ENCODE measurements at places on chromosomes 3 and 15.

- DNase-seq = no peak
These were observed 270.2 kb downstream of the THSD4 start for GRCh38 chr15:71385457-71385856.

GRCh38 chr3:43181202-43181821 lies 75.4 kb upstream of the POMGNT2 start:
- DNase-seq = no peak

GRCh38 chr3:8301977-8302735 lies 199.5 kb upstream of the LMCD1 start:
- DNase-seq = peak; percentile 58

DNA sequence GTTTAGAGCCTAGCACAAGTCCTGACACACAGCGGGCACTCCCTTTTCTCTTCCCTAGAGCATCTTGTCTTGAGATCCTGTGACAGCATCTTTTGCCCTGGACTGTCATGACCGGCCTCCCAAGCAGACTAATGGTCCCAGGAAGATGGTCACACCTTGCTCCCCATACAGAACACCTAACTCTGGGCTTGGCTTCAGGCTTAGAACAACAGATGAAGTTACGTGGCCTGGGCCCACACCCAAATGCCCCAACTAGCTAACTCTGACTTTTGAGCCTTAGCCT lies 781 bp upstream of the IP6K1 start:
- no peak for DNase-seq

DNA sequence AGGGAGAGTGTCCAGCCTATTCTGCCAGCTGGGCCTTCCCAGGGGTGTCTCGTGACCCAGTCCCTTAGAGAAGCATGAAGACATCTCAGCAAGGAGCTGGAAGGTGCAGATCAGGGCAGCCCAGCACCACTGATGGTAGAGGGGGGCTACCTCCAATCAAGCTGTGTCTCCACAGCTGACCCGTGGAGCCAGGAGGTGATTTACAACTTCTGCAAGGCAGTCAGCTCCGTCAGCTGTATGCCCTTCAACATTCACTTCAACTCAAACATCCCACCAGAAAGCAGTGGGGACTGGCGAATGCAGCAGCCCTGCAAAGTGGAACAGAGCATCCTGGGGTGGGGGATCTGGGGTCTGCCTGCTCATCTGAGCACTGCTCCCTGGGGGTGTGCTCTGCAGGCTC lies 32.6 kb upstream of the FRG2C start:
- DNase-seq = no peak

- DNase-seq = no peak
These were observed 25.1 kb upstream of the ETV5 start for GRCh38 chr3:186133980-186134379.

- DNase-seq = no peak
These were observed 357.4 kb downstream of the ERC2 start for GRCh38 chr3:56110886-56111285.

- DNase-seq = peak; percentile 45
These were observed 20.9 kb downstream of the CD276 start for GRCh38 chr15:73704869-73705645.

- peak; percentile 39 for DNase-seq
These were observed 71.9 kb upstream of the FEZF2 start for GRCh38 chr3:62445275-62445674.

DNA sequence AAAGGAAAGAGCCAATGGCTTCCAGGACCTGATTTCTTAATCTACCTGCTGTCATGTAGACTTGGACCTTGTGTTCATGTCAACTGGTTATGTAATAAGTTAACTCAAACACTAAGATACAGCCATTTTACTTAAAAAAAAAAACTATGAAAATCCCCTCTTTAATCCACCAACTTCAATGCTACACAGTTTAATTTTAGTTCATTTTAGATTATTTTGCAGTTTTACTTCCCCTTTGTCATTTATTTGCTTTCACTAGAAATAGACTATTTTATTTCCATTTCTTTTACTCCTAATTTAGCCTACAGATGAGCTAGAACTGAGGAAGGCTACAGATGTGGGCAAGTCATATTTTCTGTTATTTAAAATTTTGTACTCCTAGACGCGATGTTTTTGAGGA lies 10.7 kb upstream of the DNAJC13 start:
- no peak for DNase-seq

- no peak for DNase-seq
These were observed 14.2 kb downstream of the CPA3 start for GRCh38 chr3:148879256-148879655.

DNA sequence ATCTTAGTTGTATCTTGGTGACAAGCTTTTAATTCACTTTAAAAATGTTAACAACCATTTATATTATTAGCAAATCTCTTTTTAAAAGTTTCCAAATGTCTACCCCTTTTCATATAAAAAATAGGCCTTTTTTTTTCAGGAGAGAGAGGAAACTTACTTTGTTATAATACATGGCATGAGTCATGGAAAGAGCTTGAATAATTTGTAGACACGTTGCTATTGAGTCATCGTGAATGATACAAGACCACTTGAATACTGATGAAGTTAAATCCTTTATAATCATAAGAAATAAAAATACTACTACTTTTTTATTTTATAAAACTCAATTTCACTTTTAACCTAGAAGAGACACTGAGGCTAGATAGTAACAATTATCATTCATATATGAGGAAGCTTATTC lies 70.3 kb upstream of the BBX start:
- peak; percentile 82 for DNase-seq

DNA sequence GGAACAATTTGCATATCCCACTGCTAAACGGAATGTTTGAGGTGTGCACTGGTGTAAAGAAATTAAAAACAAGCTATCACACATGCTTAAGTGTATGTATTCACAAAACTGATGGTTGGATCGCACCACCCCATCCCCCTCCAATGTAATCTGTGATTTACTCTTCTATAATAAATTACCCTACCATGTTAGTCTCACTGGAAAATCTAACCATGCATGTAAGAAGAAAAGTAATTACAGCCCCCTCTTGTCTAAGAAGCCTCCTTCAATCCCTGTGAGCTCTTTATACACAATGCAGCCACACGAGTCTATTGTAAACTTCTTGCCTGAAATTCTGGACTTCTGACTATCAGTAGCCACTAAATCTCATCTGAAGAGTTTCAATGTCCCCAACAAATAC lies 173.6 kb downstream of the ZBTB20 start:
- DNase-seq = no peak

GRCh38 chr3:53181024-53181371 lies 20.0 kb downstream of the PRKCD start:
- no peak for DNase-seq

DNA sequence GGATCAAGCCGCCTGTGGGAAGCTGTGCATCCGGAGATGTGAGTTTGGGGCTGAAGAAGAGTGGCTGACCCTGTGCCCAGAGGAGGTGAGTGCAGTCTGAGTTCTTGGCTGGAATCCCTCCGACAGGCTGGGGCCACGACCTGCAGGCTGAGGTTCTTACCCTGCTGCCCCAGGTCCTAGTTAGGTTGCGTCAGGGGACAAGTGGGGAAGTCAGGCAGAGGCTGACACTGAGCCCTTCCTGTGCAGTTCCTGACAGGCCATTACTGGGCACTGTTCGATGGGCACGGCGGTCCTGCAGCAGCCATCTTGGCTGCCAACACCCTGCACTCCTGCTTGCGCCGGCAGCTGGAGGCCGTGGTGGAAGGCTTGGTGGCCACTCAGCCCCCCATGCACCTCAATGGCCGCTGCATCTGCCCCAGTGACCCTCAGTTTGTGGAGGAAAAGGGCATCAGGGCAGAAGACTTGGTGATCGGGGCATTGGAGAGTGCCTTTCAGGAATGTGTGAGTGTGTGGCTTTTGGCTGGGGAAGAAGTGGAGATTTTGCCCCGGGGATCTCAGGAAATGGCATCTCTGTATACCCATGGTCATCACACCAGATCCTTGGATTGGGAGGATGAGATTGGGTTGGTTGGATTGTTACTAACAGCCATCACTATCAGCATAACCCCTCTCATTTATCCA lies 1.3 kb downstream of the PPM1M start:
- no peak for DNase-seq

DNA sequence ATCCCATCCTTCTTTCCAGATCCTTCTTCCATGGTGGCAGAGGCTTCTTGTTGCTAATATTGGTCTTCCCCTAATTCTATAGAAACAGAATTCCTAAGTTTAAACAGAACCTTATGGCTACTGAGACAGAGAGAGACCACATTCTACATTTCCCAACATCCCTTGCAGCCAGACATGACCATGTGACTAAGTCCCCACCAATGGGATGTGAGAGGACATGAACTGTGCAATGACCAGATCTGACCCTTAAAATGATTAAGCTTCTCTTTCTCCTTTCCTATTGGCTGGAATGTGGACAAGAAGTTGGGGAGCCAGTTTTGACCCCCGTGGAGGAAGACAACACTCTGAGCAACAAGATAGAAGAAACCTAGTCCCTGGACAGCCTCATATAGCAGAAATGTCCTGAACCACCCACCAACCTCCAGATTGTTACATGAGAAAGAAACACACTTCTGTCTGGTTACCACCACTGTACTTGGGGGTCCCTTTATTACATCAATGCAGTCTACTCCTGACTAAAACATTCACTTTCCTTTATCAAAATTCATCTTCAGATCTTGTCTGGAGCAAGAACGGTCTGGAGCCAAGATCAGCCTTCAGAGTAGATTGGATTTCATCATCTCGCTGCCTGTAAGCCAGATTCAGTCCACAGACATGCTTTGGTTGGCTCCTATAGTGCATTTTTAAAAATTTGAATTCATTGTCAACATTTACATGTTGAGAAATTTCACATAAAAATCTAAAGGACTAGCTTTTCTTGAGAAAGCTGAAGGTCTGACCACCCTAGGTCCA lies 183.9 kb downstream of the SHQ1 start:
- DNase-seq = peak; percentile 42

GRCh38 chr3:144033863-144034262 lies 62.2 kb downstream of the DIPK2A start:
- DNase-seq = no peak

DNA sequence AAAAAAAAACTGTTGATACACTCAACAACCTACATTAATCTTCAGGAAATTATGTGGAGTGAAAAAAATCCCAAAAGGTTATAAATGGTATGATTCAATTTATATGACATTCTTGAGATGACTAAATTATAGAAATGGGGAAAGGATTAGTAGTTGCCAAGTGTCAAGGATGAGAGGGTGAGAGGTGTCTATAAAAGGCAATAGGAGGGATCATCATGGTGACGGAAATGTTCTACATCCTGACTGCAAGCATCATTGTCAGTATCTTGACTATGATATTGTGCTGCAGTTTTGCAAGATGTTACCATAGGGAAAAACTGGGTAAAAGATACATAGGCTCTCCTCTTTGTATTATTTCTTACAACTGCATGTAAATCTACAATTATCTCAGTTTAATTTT lies 125.6 kb downstream of the FRMD5 start:
- no peak for DNase-seq

- peak; percentile 98 for DNase-seq
These were observed 43.9 kb downstream of the THBS1 start for GRCh38 chr15:39624806-39625205.

GRCh38 chr15:48896869-48897814 lies 19.2 kb downstream of the EID1 start:
- peak; percentile 83 for DNase-seq

GRCh38 chr3:122461806-122462205 lies 45.9 kb upstream of the WDR5B start:
- no peak for DNase-seq

GRCh38 chr3:181487236-181487978 lies 224.3 kb upstream of the SOX2 start:
- no peak for DNase-seq

- no peak for DNase-seq
These were observed 993 bp upstream of the ISL2 start for GRCh38 chr15:76335307-76336253.

DNA sequence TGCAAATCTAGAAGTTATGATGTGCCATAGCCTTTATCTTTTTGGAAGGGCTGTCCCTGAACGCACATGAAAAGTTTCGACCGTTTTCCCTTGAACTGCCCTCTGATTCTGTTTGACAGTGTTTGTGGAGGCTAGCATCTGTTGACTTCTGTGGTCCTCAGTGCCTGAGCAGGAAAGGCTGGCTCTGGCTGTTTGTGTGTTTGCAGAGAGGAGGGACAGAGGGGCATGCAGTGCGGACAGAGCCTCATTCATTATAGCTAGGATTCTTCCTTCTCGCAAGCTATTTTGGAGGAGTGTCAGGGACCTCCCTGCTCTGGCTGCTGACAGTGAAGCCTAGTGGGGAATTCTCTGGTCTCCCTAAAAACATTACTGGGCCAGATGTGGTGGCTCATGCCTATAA lies 64.5 kb downstream of the CDAN1 start:
- no peak for DNase-seq

GRCh38 chr15:53389271-53390037 lies 370.0 kb downstream of the WDR72 start:
- DNase-seq = no peak

- no peak for DNase-seq
These were observed 71.0 kb upstream of the MDFIC2 start for GRCh38 chr3:70383360-70383831.

GRCh38 chr15:74243431-74243830 lies 7.3 kb downstream of the CCDC33 start:
- DNase-seq = no peak

DNA sequence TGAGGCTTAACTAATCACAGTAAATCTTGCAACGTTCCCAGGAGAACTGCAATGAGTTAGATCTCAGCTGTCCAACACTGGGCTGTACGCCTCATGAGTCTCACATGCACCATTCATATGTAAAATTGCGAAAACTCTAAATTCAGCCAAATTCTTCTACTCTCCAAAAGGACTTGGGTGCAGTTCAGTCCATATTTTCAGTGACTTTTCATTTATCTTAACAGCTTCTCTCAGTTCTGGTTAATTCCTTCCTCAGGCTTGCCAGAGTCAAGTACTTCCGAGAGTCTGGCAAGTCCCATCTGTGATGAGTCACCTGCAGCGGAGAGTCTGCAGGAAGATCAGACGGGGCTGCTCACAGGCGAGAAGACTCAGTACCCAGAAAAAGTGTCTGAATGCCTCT lies 11.5 kb downstream of the CCDC80 start:
- DNase-seq = peak; percentile 96

DNA sequence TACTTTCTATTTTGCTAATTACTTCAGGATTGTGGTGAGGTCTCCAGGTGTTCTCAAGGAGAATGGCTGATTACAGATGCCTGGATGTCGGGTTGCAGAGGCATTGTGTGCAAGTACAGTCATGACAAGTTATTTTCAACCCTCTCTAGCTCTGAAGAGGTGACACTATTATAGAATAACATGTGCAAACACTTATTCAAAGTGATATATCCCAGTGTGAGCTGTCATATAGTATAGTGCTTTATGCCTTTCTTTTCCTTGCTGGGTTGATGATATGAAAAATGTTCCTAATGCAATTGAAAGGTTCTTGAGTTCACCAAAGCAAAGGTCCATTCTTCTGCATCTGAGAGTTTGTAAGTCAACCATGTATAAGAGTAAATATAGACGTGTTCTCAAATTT lies 167.2 kb downstream of the SPATA16 start:
- DNase-seq = no peak

GRCh38 chr15:63712828-63713520 lies 115.8 kb downstream of the FBXL22 start:
- no peak for DNase-seq

- no peak for DNase-seq
These were observed 775.4 kb downstream of the ROBO1 start for GRCh38 chr3:78992400-78992799.

GRCh38 chr3:40490916-40491315 lies 14.0 kb downstream of the ZNF619 start:
- peak; percentile 79 for DNase-seq

- peak; percentile 86 for DNase-seq
These were observed 20.4 kb upstream of the COPG1 start for GRCh38 chr3:129228891-129229585.

- DNase-seq = peak; percentile 34
These were observed 1.5 kb downstream of the MSL2 start for GRCh38 chr3:136194409-136195257.

GRCh38 chr3:27570421-27571106 lies 86.4 kb upstream of the SLC4A7 start:
- no peak for DNase-seq

Measured in iris pigment epithelial cell (primary cell).